Activated naive CD8-positive, alpha-beta T cell treated with anti-CD3 and anti-CD28 coated beads, Interleukin-2, amount 50 U/mL, for 16 hours (primary cell): ENCODE measurements at places on chromosomes 2 and 18.

DNA sequence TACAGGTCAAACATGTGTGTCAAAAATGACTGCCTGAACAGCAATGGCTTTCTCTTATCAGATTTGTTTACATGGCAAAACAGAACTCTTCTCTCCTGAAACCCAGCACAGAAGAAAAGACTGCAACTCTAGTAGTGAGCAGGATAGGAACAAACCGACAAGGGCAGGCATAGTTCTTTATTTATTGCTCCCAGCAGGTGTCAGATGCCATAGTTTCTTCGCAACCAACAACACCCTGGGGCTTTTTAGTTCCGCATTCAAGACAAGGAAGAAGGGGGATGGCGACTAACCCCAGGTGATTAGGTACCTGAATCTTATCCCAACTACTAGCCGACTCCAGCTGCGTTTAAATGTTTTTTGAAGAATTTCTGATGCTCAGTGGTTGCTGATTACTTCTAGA is 367.5 kb upstream of the FIGN start:
- no peak for DNase-seq

GRCh38 chr2:205073433-205074020 is 528.3 kb downstream of the PARD3B start:
- no peak for DNase-seq

GRCh38 chr2:178998539-178998938 is 51.4 kb downstream of the CCDC141 start:
- no peak for DNase-seq

DNA sequence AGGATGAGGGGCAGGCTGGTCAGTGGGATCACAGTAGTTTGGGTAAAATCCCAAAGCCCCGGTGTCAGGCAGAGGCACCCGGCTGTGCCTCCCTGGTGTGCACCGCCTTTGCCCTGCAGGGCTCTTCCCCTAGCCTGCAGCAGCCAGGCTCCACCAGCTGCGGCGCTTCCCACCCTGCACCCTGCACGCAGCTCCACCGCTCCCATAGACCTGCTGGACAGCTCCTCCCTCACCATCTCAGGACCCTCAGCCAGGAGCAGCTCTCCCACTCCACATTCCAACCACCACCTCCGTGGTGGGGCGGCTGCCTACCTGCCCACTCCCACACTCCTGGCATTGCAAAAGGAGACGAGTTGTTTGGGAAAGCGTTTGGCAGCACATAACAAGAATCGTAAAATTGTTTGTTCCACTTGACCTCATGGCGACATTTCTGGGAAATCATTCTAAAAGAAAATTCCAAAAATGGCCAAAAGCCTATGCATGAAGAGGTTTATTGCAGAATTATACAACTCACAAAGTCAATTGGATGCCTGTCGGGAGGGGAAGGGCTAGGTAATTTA is 287.4 kb upstream of the HDAC4 start:
- DNase-seq = no peak

- DNase-seq = no peak
Observed at GRCh38 chr2:67877301-67877700, 185.5 kb downstream of the C1D start.

GRCh38 chr2:151668737-151669136 is 65.5 kb downstream of the NEB start:
- no peak for DNase-seq

- DNase-seq = no peak
Observed at GRCh38 chr2:98254504-98255059, 91.7 kb upstream of the CNGA3 start.

- no peak for DNase-seq
Observed at GRCh38 chr2:66494708-66495107, 59.8 kb downstream of the MEIS1 start.

- DNase-seq = no peak
Observed at GRCh38 chr2:68214381-68214780, 38.0 kb downstream of the PPP3R1 start.

- no peak for DNase-seq
Observed at GRCh38 chr2:3661149-3661660, 3.2 kb downstream of the ALLC start.

DNA sequence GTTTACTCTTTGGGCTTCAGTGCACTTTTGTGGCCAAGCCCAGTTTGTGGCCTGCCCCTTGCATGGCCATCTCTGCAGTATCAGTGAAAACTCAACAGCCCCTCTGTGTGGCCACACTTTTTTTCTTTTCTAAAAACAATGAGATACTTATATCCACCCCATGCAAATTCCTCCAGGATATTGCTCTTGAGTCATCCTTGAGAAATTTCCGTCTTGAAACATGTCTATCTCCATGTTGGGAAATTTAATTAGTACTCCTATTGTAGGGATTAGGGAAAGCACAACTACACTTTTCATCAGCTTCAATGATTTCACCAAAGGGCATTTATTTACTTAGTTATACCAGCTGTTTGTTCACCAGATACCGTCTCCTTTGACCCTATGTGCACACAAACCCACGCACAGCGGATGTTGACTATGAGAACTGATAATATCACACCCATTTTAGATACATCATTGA is 993.1 kb downstream of the TSN start:
- DNase-seq = no peak

DNA sequence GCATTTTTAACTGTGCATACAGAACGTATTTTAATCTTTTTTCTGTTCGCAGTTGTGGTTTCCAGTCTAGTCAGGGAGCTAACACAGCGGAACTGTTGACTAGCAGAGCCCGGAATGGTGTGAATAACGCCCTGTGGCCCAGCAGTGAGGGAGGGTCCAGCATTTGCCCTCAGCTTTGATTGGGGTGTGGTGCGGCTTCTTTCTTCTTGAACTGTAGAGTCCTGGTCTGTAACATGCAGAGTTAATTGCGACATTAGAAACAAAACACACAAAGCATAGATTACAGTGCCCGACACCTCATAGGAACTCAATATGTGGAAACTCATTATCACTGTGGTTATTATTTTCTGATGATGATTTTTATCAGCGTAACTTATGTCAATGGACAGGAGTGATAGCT is 253.6 kb downstream of the SOX11 start:
- no peak for DNase-seq

GRCh38 chr2:190069936-190070696 is 7.6 kb upstream of the MSTN start:
- no peak for DNase-seq

DNA sequence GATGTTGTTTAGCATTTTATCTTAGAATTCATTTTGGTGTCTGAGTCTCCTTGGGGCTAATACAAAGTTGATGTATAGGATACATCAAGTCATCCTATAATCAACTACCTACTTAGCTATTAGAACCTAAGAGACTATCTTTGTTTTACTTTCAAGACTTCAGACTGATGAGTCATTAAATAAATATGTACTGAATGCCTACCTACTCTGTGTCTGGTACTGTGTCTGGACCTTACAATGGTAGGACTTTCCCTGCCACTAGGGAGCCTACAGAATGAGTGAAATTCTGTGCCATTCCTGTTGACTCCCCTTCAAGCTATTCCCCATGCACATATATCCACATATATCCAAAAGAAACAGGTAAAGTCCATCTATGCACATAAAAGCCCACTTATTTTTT is 114.5 kb downstream of the ERBB4 start:
- no peak for DNase-seq

- DNase-seq = no peak
Observed at GRCh38 chr2:27071990-27072830, 756 bp upstream of the OST4 start.

DNA sequence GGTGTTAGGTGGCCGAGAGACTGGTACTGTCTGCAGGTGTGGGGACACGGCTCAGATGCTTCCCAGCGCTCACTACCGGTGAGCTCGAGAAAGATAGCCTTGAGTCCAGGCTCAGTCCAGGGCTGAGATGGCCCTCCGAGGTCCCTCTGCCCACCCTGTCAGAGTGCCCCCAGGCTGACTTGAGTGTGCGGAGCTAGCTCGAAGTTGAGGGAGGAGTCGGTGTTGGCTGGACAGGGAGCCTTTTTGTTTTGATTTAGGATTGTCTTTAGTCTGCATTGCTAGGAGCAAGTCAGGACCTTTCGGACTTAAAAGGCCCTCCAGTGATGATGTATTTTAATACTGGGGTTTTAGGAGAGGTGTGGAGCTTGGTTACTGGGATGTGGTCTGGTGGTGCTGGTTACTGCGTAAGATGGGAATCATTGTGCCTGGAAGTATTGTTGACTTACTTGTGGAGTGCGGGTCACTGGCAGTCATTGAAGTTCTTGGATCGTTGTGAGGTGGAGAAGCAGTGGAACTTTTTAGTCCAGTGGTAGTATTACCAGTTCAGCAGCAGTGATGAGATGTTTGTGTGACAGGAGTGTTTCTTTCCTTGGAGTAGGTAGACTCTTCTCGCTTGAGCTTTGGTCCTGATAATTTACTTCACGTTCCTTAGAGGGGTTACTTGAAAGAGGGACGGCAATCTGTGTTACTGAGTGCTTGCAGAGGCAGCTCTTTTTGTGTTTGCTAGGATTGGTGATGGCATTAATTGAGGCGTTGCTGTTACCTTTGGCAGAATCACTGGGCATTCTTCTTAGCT is 633 bp downstream of the KIAA1328 start:
- no peak for DNase-seq

DNA sequence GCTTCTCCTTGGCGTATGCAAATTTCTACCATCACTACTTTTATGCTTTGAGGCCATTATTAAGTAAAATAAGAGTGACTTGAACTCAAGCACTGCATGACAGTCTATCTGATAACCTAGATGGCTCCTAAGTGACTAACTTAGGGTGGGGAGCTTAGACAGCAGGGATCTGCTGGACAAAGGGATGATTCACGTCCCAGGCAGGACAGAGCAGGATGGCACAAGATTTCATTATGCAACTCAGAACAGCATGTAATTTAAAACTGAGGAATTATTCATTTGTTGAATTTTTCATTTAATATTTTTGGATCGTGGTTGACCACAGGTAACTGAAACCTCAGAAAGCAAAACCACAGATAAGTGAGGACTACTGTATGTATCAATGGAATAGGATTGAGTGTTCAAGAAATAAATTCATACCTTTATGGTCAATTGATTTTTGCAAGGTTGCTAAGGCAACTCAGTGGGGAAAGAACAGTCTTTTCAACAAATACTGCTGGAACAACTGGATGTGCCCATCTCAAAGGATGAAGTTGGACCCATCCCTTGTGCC is 115.3 kb downstream of the MBD2 start:
- no peak for DNase-seq

GRCh38 chr2:919672-920071 is 31.0 kb upstream of the SNTG2 start:
- DNase-seq = no peak

DNA sequence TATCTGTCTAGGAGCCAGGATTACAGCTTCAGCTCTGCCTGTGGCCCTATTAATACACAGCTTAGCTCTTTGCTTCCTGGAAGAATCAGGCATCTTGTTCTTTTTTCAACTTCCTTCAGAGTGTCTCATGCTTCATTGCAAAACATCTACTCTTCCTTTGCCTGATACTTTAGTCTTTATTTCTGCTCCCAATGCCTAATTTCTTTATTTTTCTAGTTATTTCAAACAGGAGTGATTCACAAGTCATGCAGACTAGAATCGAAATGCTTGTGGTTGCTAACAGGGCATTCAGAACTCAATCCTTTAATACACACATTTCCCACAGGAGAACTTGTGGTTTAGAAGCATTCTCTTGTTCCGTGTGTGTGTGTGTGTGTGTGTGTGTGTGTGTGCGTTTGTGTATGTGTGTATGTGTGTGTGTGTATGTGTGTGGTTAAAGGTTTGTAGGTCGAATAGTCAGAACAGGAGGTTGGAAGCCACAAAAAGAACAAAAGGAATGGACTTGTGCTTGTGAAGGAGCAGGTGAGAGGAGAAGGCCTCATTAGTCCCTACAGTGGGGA is 28.3 kb upstream of the INSIG2 start:
- no peak for DNase-seq

- DNase-seq = no peak
Observed at GRCh38 chr2:169208026-169208425, 138.7 kb downstream of the DHRS9 start.

GRCh38 chr18:77059294-77059916 is 73.2 kb downstream of the MBP start:
- DNase-seq = no peak

- DNase-seq = no peak
Observed at GRCh38 chr18:70417847-70418246, 129.0 kb downstream of the SOCS6 start.

GRCh38 chr18:28127228-28127627 is 49.7 kb downstream of the CDH2 start:
- no peak for DNase-seq

DNA sequence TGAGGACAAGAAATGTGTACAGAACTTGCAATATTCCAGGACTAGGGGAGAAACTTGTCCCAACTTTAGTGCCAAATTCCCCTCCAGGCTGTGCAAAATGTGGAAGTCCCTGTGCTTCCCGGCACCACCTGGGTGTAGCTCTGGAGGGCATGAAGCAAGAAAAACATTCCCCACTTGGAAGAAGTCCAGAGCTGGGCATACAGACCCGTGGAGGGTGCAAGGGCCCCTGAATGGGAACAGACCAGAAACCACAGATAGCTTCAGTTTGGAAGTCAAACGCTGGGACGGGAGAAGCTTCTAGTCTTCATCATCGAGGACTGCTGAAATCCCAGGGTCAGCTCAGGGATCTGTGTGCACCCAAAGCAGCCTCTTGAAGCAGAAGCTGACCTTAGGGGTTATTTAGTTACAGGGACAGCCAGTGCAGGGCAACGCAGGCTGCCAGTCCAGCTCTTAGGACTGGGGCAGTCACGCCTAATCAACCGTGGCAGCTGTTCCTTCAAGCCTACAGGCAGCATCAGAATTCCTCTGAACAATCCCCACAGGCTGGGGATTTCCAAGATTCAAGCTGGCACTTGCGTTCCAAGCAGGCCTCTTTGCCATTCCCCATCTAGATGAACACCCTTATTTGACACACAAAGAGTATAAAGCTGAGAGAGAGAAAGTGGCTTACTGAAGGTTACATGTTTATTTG is 269.4 kb downstream of the LOXHD1 start:
- DNase-seq = no peak

GRCh38 chr2:72793798-72794440 is 31.9 kb downstream of the EXOC6B start:
- DNase-seq = no peak

- no peak for DNase-seq
Observed at GRCh38 chr2:24743924-24744323, 49.3 kb downstream of the PTRHD1 start.

DNA sequence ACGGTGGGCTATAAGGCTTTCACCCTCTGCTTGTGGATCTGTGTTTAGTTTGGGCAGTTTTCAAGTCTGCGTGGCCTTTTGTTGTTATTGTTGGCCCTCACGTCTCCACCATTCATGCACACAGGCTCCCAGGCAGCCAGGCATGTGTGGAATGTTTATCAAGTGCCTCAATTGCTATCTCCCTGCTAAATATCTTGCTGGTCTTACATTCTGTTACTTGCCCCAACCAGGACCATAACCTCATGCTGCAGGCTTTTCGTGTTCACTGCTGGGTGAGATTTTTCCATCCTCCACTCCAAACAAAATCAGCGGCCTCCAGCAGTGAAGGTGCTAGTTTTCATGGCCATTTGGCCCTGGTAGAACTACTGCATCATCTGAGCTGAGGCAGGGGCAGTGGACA is 63.0 kb upstream of the DSC1 start:
- no peak for DNase-seq

- DNase-seq = no peak
Observed at GRCh38 chr2:177733322-177733855, 339.2 kb downstream of the PDE11A start.
